ENCODE measurements at places on chromosomes 5 and 9. TPM values are rescaled to one million over a fixed set of nuclear protein-coding genes. Genes with fewer than 3 reads are reported as not detected.

Gene GM2A
- 57.9 TPM for polyA plus RNA-seq

Gene IL9
- not detected for polyA plus RNA-seq

Gene RNF208
- polyA plus RNA-seq: not detected

Gene SRA1
- 80.8 TPM for polyA plus RNA-seq

Gene LAMC3
- not detected for polyA plus RNA-seq
